ENCODE measurements at places on chromosomes 16 and 17.

DNA sequence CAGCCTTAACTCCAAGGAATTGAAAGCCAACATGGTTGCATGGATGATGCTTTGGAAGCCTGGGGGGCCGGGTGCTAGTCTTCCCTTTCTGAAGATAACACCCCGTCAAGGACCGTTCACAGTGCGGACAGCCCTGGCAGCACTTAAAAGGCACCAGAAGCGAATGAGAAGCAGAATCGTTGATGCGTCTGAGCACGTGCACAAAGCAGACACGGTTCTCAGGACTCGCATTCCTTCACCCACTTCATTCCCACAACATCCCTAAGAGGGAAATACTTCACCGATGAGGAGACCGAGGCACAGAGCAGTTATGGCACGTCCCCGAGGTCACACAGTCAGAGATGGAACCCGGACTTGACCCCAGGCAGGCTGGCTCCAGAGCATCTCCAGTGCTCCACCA is 14.2 kb downstream of the TRPV1 start:
- no peak for DNase-seq

DNA sequence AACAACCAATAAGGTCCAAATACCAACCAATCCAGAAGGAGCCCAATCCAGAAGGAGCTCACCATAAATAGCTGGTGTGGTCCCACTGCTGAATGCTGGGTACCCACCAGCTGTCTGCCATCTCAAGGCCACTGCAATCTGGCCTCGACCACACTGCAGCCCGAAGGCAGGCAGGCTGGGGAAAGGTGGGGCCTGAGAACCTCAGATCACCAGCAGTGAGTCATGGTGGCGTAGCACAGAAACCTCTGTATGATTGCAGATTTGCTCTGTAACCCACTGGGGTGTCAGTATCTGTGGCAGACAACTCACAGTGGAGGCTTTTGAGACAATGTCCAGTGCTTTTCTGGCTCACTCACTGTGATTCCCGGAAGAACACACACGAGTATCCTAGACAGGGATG is 14.7 kb upstream of the CMTR2 start:
- DNase-seq = no peak

DNA sequence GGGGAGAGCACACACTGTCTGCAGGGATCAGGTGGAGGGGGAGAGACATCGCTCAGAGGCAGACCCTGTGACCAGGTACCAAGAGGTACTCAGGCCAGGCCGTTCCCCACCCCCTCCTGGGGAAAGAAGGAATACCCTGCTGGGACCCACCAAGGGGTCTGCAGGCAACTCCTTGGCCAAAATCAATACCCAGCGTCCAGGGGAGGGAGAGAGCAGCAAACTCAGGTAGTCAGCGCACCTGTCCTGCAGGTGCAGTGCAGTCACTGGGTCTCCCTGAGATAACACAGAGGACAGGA is 57.5 kb upstream of the DOC2B start:
- no peak for DNase-seq

GRCh38 chr16:52227851-52228250 is 319.1 kb downstream of the TOX3 start:
- no peak for DNase-seq

- DNase-seq = no peak
Measured at GRCh38 chr16:75552951-75553350, 3.1 kb downstream of the TMEM231 start.

DNA sequence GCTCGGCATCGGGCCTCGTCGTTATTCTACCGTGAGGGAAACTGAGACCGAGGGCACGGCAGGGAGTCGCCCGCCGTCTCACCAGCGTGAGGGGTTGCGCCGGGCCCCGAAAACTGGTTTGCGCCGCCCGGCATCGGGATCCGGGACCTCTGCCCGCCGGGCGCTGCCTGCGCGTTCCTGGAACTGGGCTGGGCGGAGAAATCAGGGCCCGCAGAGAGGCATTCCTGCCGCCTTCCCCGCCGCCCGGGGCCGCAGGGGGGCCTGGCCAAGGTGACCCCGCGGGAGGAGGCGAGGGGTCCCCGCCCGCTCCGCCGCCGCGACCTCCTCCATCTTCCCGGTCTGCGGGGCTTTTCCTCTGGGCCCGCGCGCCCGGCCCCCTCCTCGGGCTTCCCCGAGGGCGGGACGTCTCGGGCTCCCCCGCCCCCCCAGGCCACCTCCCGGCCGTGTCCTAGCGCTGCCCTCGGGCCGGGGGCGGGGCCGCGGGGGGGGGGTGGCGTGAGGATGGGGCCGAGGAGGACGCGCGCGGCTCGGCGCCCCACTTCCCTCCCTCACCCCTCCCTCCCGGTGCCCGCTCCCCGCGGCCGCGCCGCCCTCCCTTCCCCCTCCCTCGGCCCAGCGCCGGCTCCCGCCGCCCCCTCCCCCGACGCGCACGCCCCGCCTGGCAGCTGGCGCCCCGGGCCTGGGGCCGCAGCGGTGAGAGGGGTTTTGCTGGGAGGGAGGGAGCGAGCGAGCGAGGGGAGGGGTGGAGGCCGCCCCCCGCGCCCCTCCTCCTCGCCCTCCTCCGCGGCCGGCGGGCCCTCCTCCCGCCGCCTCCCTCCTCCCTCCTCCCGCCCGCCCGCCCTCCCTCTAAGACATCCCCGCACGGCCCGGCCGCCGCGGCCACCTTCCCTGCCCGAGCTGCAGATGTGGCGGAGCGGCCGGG is at the start of gene GLIS2:
GLIS2 (plus strand) TSS at position 882 of the 922 bp plus-strand sequence. CDS start 16,214 bp downstream, outside the sequence.
- no peak for DNase-seq

DNA sequence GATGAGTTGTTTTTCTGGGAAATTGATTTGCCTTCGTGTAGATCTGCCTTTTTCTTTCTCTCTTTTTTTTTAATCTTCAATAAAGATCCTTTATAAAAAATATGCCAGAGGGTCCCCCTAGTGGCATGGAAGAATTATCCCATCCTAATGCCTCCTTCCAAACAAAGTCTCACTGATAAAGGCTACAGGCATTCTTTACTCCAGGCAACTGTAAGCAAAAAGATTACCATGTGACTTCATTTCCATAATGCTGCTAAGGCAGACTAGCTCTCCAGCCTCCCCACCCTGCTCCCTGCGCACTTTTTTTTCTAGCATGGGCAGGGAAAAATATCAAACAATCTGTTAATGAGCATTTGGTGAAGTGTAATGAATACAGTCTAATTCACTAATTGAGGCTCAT is 220.2 kb upstream of the CDH8 start:
- DNase-seq = no peak

DNA sequence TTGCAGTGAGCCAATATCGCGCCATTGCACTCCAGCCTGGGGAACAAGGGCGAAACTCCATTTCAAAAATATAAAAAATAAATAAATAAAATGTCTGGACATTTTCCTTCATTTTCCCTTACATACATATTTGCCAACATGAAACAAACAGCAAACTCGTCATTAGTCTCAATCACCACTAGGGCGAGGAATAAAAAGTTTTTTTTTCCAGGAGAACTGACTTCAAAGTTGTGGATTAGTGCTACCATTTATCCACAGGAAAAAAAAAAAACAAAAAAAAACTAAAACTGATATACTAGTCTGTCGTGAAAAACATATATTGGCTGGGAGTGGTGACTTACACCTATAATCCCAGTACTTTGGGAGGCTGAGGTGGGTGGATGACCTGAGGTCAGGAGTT is 77.0 kb upstream of the MTMR4 start:
- DNase-seq = no peak

GRCh38 chr17:17567631-17568030 is 23.9 kb downstream of the PEMT start:
- DNase-seq = no peak

Measured in NCI-H1417 treated with DMSO at 0.1 percent for 48 hours (cell line).